ENCODE measurements at places on chromosomes 6 and 20. TPM values are rescaled to one million over a fixed set of nuclear protein-coding genes. Genes with fewer than 3 reads are reported as not detected.

CENPW gene
- 2.7 TPM for total RNA-seq

CDC40 gene
- 19.6 TPM for total RNA-seq

PI16 gene
- 0.59 TPM for total RNA-seq

ZC3H12D gene
- total RNA-seq, result 0.30 TPM

FIG4 gene
- total RNA-seq, result 33.6 TPM

VSX1 gene
- not detected for total RNA-seq

All from smooth muscle cell of the umbilical artery (primary cell).